Colonic mucosa (tissue), 4 donors: ENCODE measurements at places on chromosomes 7 and 10. TPM values are rescaled to one million over a fixed set of nuclear protein-coding genes. Genes with fewer than 3 reads are reported as not detected.

Gene UNCX
- not detected for total RNA-seq

Gene SCART1
- 1.3 TPM for total RNA-seq

Gene OR6B1
- not detected for total RNA-seq

Gene TAF3
- total RNA-seq, result 4.4 TPM

Gene NKX6-2
- not detected for total RNA-seq

Gene FGFR2
- total RNA-seq, result 25.6 TPM

Gene WEE2
- total RNA-seq, result not detected

Gene MYO1G
- 3.6 TPM for total RNA-seq

Gene PRKAR2B
- total RNA-seq, result 9.3 TPM

Gene PRKG1
- 16.6 TPM for total RNA-seq

Gene GPR15LG
- 560 TPM for total RNA-seq

DNA sequence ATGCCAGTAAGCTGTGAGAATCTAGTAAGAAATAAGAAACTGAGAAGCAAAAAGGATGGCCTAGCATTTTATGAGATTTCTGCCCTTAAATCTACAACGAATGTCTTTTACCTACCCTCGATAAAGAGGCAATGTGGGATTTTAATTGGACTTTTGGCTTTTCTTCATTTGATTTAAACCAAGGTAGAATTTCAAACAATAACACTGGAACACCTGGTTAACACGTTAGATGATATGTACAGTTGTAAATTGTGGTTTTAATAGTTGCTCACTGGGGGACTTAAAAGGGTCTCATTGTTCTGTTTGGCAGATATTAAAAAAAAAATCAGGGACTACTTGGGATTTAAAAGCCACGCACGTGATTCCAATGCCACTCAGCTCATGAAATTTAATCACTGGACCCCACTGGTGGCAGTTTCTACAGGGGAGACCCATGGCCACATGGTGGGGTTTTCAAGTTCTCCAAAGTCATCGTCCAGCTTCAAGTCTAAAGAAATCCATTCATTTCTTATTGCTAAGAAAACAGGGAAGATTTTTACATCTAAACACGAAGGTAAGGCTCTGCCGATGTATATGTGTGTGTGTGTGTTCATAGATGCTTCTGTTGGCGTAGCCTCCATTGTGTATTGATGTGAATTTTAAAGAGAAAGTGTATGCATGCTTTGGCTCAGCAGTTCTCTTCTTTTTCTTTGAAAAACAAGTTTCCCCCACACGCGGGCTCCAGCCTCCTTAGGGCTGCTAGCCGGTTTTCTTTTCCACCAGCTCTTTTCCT is 588.6 kb upstream of the MKI67 start:
- DNase-seq, result no peak

DNA sequence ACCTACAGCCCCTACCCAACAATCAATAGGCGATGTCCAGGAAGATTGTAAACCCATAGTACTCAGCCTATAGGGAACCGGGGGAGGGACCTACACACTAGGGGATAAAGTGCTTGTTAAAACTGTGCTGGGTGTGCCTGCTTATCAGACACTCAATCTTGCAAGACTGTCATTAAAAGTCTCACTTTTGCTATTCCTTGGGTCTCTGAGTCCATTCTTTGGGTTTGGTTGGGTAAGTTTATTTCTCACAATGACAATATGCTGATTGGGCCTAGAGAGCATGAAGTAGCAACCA is 45.6 kb downstream of the PTPRE start:
- DNase-seq, result no peak

- no peak for DNase-seq
Measured at GRCh38 chr7:114689406-114689805, 232.5 kb upstream of the MDFIC start.

GRCh38 chr7:3861941-3862340 is 560.9 kb downstream of the SDK1 start:
- peak; percentile 25 for DNase-seq

DNA sequence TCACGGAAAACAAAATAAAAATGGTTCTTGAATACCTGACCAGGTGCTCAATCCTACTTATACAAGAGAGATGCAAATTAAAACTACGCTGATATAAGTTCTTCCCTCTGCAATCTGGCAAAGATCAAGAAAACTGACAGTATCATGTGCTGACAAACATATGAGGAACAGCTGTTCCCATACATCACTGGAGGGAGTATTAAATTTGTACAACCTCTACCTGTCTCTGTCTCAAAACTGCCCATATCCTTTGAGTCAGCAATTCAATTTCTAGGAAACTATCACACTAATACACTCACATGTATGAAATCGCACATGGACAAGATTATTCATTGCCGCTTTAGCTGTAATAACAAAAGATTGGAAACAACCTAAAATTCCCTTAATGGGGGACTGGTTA is 11.0 kb upstream of the IL6 start:
- no peak for DNase-seq

GRCh38 chr7:74506325-74506724 is 52.6 kb downstream of the GTF2IRD1 start:
- no peak for DNase-seq

DNA sequence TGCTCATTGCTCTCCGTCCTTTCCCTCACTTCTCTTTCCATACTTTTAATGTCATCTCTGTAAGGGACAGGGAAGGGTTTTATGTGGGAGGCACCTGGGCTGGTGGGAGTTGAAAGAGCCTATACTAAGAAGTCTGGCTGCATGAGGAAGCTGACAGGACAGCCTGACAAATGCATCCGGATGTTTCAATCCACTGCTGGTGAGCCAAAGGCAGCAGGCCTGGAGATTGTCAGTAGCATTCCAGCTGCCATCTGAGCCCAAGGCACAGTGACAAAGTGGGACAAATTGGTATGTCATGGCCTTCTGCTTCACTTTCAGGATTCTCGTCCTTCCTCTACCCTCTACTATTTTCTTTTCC is 218.4 kb downstream of the STK31 start:
- no peak for DNase-seq

- DNase-seq, result no peak
Measured at GRCh38 chr10:129793479-129793878, 170.6 kb downstream of the EBF3 start.

GRCh38 chr7:78024591-78024990 is 226.0 kb downstream of the PHTF2 start:
- DNase-seq, result no peak

DNA sequence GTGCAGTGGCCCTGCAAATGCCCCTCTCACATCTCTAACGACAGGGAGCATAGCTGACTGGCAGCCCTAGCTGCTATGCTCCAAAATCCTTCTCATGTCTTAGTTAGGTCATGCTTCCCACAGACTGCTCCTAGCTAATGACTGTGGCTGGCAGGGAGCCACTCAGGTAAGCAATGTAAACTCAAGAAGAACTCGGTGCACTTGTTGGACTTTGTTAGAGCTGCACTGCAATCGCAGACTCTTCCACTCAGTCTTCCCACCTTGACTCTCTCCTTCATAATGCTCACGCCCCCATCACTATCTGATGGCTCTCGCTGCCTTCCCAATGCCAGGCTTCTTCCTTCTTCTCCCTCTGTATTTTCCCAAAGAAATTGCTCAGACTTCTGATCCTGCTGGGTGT is 24.0 kb downstream of the OR9A2 start:
- peak; percentile 34 for DNase-seq

DNA sequence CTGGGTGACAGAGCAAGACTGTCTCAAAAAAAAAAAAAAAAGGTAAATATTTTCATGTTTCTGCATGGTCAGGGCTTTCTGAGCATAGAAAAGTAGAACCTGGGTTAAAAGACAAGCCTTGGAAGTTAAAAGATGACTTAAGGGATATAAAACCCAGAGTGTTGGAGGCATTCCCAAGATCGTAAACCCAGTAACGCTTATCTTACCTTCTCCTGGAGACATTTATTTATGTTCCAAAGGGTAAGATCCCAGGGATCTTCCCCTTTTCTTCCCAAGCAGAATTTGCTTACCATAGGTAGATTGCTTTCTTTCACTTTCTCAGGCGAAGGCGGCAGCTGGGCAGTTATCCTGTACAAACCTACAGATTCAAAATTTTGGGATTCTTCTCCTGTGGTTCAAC is 22.2 kb downstream of the SUGCT start:
- DNase-seq, result peak; percentile 65

DNA sequence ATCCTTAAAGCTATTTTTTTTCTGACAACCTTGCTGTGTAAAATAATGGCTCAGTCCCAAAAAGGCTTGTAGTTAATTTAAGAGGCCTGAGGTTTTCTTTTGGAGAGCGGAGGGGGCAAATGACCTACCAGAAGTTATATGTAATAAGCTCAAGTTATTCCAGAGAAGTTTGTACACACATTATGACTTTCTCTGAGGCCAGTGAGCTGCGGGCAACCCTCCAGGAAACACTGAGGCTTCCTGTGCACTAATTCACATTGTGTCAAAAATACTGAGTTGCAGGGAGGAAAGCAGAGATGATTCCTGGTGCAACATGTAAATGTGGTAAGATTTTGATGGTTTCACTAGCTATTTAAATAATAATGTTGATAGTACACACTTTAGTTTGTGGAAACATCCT is 188.6 kb downstream of the DIP2C start:
- no peak for DNase-seq

DNA sequence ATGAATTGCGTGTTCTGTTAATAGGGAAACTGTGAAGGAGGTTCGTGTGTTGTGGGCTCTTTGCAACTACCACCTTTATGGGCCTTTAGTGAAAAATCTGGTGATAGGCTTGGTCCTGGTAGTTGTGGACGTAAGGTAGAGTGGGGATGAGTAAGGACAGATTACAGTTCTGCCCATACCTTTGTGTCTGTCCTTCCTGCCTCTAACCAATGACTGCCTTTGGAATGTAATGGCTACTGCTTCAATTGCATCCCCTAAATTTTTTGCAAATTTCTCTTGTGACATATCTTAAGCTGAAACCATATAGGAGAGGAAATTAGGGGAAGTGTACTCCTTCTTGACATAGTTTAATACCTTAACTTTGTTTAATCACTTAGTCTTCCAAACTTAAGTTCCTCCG is 82.3 kb downstream of the ADK start:
- DNase-seq, result no peak

DNA sequence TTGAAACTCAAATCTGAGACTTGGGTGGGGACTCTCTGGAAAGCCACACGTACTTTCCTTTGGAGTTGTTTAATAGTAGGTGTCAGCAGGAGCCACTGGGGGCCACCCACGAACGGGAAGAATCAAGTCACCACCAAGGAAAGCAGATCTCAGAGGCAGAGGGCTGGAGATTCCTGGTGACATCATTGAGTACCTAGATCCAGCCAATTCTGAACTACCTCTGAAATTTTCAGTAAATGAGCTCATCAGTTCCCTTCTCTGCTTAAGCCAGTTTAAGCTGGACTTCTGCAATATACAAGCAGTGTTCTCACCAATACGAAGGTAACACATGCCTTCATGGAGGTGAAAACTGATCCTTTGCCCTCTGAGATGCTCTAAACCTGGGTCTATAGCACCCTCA is 99.3 kb upstream of the SORCS3 start:
- no peak for DNase-seq
